ENCODE measurements at places on chromosomes 5 and 9. TPM values are rescaled to one million over a fixed set of nuclear protein-coding genes. Genes with fewer than 3 reads are reported as not detected.

DNA sequence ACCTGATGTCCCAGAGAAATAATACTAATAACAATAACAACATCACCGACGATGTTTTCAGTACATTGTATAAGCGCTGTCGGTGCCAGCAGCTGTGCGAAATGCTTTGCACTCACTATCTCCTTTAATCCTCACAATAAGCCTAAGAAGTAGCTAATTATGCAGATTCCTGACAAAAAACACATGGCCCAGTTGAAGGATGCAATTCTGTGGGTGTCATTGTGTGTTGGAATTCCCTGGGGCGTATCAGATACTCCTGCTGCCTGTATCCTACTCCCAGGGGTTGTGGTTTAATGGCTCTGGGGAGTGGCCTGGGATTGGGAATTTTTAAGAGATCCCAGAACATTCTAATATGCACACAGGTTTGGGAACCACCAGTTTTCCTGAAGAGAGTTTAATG, 154.0 kb downstream of the RGS3 start:
- no peak for DNase-seq

GRCh38 chr5:39452846-39453245, 28.1 kb upstream of the DAB2 start:
- no peak for DNase-seq

The PCDHGB2 gene
- total RNA-seq = 4.6 TPM

DNA sequence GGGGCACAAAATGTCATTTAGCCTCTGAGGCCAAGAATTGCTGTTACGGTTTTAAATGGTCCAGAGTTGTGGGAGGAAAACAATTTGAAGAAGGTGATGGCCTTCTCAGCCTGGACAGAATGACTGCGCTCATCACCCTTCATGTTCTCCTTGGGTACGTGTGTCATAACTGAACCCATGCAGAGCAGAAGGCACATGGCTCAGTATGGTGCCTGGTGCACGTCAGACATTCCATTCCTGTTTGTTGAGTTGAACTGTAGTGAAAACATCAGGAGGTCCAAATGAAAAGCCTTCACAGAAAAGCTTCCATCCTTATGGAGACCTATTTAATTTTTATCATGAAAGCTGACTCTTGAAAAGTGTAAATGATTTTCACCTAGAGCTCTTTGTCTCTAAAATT, 133.2 kb downstream of the CFAP90 start:
- DNase-seq = no peak

GRCh38 chr5:154097031-154097430, 58.3 kb downstream of the MFAP3 start:
- DNase-seq = no peak
